Panc1 (cell line): ENCODE measurements at places on chromosomes 3 and 15. TPM values are rescaled to one million over a fixed set of nuclear protein-coding genes. Genes with fewer than 3 reads are reported as not detected.

ZPLD1 gene
- total RNA-seq = not detected

GOLGA6L7 gene
- total RNA-seq = not detected

SLC35G2 gene
- 15.0 TPM for total RNA-seq

PLXND1 gene
- total RNA-seq = 248 TPM

AQP9 gene
- not detected for total RNA-seq

UPK1B gene
- 4.4 TPM for total RNA-seq

NRROS gene
- 8.8 TPM for total RNA-seq

DOCK3 gene
- total RNA-seq = 0.21 TPM

FAM174B gene
- 30.7 TPM for total RNA-seq

PLSCR1 gene
- 52.7 TPM for total RNA-seq
